ENCODE measurements at places on chromosomes 5 and 9.

DNA sequence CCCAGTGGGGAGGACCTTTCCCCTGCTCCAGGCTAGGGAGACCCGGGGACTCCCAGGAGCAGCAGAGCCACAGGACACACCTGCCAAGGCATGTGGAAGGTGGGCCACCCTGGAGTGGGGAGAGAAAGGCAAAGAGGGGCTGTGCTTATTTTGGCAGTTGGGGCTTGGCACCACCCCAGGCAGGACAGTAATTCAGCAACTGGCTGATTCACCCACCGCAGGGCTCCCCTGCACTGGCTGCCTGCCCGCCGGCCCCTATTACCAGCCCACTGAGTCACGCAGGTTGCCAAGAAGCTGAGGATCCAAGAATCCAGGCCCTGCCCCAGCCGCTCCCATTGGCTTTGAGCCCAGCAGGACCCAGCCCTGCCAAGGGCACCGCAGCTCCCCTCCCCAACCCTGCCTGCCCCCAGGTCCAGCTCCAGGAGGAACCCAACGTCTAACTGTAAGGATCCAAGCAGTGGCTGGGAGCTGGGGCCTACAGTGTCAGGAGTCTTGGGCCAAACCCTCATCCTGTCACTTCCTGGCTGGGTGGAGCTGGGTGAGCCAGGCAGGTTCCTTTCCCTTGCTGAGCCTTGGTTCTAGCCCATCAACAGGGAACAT is 14.2 kb upstream of the RALGDS start:
- DNase-seq = no peak

DNA sequence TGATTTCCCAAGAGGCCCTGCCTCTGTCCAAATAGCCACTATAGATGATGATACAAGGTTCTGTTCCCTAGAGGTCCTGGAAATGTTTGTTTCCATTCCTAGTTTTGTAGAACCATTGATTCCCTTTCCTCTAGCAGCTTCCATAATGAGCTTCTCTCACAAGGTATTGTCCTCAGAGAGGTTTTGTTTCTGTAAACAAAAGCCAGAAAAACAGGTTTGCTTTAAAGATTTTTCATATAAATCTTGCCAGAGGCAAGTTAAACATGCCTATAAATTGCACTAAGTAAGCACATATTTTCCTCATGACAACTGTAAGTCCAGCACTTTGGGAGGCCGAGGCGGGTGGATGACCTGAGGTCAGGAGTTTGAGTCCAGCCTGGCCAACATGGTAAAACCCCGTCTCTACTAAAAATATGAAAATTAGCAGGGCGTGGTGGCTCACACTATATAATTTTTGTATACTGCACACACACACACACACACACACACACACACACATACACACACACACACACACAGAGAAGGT is 1787.7 kb downstream of the EFNA5 start:
- DNase-seq = no peak

DNA sequence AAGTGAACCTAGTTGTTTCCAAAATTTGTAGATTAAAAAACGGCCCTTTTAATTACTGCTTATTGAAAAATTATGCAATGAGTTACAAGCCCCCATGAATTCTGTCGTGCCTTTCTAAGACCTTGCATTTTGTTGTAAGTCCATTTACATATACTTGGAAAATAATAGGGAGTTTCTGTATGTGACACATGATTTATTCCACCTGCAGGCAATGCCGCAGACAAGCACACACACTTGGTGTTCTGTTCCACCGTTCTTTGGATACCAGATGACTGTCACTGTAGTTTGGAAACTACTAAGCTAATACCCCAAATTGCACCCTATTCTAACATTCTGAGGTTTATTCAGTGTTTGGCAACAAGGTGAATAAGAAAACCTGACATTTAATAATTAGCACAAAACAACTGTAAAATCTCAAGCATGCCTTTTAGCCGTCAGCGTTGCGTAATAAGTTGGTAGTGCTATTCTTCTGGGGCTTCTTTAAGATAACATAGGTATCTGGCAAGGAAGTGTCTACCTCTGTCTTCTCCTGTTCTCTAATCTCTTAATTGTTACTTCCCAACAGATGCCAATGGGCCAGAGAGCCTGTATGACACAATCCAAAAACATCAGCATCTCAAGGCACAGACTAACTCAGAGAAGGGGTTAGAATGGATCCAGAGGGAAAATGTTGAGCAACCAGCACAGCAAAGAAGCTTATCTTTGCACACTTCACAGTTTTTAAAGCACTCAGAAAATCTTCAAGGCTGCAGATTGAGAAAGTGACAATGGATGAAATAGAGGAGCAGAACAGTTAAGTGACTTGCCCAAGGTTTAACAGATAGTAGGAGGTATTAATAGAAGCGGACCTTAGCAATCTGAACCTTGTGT is 48.2 kb upstream of the DPYSL3 start:
- no peak for DNase-seq

DNA sequence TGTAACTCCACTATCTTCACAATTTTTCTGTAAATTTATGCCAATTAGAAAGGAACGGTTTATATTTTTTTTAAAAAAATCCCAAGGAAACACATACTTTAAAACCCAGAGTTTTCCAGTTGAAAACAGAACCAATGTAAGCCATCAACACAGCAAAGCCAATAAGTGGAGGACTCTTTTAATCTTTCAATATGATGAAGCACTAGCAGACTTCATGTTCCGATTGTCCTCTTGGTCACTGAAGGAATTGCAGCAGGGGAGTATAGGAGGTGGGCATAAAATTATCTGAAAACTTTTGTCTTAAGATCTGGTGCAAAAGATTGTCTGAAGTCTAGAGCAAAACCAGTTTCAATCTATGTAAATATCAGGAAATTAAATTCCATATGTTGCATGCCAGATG is 102.1 kb upstream of the PAPPA start:
- DNase-seq = no peak

DNA sequence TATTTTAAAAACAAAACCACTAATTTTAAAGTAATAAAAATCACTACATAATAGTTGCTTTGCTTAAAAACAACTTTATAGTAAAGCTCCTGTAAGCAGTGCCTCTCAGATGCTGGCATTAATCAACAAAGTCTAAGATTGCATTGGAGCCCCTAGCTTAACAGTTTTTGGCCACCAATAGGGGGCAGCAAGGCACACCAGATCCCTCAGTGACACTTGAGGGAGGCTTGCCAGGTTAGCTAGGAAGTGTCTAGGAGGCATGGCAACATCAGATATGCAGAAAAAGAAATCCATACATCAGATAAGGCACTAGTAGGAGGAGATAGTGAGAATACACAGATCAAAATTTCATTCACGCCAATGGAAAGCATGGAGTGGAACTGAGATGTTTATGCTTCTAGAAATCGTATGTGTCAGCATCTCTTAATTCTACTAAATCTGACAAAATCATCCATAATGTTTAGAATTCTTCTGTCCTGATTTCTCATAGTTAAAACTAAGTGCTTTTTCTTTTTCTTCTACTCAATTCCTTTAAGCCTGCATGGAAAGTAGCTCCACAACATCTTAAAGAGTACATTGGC is 73.6 kb upstream of the PAM start:
- DNase-seq = peak; percentile 27

- DNase-seq = no peak
Measured at GRCh38 chr9:111068771-111069170, 30.5 kb upstream of the LPAR1 start.

DNA sequence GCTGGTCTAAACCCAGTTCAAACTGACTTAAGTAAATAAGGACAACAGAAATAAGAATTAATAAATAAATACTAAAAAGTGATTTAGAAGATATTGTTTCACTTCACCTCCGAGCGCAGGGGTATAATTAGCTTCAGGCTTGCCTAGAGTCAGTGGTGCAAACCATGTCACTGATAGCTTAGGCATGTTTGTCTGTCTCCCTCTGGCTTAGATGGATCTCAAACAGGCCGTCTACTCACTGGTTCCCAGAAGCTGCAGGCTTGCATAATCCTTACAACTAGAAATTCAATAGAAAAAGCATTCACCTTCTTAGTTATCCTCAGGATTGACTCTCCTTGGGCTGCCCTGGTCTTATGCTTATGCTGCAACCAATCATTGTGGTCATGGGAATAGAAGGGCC is 629.8 kb upstream of the WWC1 start:
- no peak for DNase-seq

DNA sequence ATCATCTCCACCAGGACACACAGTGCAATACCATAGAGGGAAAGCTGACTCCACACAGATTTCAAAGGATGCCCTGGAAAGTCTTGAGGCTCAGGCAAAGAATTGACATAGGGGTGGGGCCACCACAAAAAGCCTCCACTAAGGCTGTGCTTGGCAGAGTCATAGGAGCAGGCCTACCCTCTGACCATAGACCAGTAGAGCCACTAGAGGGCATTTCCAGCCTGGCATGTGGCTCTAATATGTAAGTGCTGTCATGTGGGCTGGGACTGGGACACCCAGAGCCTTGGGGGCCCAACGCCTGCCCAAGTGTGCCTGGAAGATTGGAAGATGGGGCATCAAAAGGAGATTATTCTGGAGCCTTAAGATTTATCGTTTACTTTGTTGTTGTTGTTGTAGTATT is 726.0 kb downstream of the DNAH5 start:
- DNase-seq = no peak

DNA sequence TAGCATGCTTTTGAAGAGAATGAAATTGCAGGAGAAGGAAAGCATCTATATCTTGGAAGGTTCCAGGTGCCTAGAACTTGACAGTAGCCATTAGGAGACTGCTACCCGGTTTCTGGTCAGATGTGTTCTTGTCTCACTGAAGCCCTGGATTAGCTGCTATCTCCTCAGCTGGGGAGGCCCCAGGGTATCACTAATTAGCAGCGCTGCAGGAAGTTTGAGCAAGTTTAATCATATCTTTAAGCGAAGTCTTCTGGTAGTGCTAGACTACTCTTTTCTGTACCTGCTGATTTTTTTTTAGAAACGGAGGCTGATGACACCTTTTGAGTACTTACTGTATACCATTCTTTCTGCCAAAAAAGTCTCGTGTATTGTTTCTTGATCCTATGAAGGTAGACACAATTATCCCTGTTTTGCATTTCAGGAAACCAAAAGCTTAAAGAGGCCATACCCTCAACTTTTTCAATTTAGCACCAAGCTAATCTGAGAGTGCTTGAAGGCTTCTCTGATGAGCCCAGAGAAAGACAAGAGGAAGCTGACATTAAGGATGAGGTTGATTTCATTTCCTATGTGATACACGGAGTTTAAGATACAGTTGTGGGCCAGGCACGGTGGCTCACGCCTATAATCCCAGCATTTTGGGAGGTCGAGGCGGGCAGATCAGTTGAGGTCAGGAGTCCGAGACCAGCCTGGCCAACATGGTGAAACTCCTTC is 201.3 kb downstream of the ARHGAP26 start:
- DNase-seq = no peak

DNA sequence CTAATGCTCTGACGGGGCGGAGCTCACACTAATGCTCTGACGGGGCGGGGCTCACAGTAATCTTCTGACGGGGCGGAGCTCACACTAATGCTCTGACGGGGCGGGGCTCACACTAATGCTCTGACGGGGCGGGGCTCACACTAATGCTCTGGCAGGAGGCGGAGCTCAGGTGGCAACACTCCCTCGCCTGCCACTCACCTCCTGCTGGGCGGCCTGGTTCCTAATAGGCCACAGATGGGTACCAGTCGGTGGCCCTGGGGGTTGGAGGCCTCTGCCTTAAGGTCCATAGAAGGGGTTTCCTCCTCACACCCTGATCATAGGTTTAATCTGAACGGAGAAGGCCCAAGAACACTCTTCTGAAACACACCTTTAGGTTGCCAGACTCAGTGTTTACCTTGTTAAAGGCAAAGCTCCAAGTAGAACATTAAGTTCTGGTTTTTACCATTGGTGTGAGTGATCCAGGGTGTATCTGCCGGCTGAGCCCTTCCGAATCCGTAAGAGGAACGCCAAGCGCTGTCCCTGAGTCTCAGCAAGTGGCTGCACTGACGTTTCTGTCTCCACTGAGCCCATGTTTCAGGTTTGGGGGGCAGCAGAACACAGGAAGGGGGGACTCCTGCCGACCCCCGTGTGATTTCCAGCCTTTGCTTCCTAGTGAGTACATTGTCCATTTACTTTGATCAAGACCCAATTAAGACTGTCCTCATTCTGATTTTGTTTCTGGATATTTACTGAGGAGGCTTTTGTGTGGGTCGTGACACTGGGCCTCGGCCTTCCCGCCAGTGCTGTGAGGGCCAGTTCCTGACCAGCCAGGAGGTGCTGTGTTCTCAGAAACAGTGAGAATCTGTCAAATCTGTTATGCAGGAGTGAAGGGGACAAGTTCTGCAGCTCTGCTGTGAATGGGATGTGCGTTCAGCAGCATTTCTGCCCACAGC is 24.6 kb upstream of the LRRC14B start:
- DNase-seq = no peak

DNA sequence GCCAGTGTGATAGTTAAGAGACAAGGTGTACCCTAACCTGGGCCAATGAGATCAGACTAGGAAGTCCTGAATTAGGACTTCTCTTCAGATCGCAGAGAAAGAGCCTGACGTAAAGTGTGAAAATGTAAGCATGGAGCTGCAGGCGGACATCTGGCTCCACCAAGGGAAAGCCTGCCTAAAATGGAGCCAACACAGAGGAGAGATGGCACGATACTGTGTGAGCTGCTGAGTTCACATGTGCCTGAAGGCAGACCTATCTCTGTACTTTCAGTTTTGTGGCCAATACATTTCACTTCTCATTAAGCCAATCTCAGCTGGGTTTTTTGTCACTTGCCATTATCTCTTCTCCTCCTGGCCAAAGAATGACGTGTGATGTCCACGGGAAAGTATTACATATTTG is 210.5 kb downstream of the ELAVL2 start:
- no peak for DNase-seq

- DNase-seq = no peak
Measured at GRCh38 chr9:32677931-32678330, 42.5 kb upstream of the TAF1L start.

DNA sequence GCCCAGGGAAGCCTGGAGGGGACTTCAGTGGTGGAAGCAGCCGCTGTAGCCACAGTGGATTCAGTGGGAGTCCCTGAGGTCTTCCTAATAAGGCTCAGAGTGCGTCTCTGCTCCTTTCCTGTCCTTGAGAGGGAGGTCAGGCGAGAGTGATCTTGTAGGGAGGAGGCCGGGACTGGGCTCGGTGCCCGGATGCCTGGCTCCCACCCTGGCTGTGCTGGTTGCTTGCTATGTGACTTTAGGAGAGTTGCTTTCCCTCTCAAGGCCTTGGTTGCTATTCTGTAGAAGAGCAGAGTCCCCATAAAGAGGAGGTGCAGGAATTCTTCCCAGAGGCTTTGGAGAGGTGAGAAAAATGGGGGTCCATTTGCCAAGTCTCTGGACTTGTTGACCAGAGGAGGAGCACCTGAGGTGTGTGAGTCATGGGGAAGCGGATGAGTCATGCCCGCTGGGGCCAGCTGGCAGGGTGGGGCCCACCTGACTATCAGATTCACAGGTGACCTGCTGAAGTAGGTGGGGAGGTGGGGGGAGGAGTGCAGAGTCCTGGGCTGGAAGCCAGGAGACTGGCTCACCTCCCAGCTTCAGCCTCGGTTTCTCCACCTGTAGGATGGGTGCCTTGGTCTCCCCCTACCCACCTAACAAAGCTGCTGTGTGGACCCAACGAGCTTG is 13.8 kb downstream of the GSN start:
- no peak for DNase-seq

GRCh38 chr5:15904899-15905830 is 274.4 kb downstream of the MARCHF11 start:
- DNase-seq = no peak

- DNase-seq = no peak
Measured at GRCh38 chr5:98510143-98510985, 263.1 kb upstream of the RGMB start.

Measured in germinal center (tissue), 1 donor.